ENCODE measurements at places on chromosomes 7 and 10. TPM values are rescaled to one million over a fixed set of nuclear protein-coding genes. Genes with fewer than 3 reads are reported as not detected.

- no peak for DNase-seq
Observed at GRCh38 chr7:155001756-155002410, 1.0 kb downstream of the PAXIP1 start.

GRCh38 chr7:33590916-33591315 lies 314.4 kb upstream of the BMPER start:
- DNase-seq: no peak

DNA sequence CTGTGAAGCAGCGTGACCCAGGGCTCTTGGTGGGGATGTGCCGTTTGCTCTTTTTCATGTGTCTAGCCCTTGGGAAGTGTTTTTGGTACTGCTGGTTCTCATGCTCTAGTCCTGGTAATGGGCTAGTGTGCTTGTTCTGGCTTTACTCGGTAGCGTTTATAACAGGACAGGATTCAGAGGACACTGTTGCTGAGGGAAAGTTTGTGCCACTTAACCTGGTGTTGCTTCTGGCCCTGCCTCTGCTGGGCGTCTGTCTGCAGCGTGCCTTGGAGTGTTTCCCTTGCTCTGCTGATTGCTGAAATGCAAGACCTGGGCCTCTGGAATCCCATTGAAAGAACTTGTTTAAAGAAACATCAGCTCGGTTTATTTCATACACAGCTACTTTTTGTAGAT lies 35.0 kb downstream of the INPP5A start:
- DNase-seq: no peak

GIGYF1 gene
- polyA plus RNA-seq: 46.5 TPM

RNF32 gene
- 2.7 TPM for polyA plus RNA-seq

- no peak for DNase-seq
Observed at GRCh38 chr7:139345042-139345441, 3.9 kb downstream of the FMC1 start.

OR6B1 gene
- 0.03 TPM for polyA plus RNA-seq

All from renal cortex interstitium (tissue), 15 donors.